ENCODE measurements at places on chromosomes 4 and X. TPM values are rescaled to one million over a fixed set of nuclear protein-coding genes. Genes with fewer than 3 reads are reported as not detected.

GRCh38 chr4:10013722-10014121, 7.6 kb downstream of the SLC2A9 start:
- DNase-seq: no peak

GRCh38 chrX:110251526-110251925, 66.4 kb downstream of the AMMECR1 start:
- DNase-seq: no peak

Gene KIT
- 33.8 TPM for total RNA-seq

Gene PDZD4
- 4.4 TPM for total RNA-seq

- no peak for DNase-seq
These were observed 32.4 kb downstream of the PPARGC1A start for GRCh38 chr4:23857367-23857959.

DNA sequence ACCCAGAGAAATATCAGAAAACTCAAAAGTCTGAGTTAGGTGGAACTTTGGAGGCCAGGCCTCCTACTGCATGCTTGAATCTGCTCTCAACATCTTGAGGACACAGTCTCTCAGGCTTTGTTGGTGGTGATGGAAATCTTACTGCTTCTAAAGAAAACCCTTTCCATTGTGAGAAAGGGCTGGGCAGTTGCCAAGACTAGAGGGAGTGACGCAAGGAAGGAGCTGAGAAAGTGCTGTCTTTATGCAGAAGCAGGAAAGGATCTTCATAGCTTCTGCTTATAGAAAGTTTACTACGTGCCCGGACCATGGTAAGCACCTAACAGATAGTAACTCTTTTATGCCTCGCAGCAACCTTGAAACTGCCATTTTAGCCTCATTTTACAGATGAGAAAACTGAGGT, 2.4 kb upstream of the CRMP1 start:
- no peak for DNase-seq

GRCh38 chr4:142079959-142080358, 443.6 kb downstream of the IL15 start:
- DNase-seq: no peak

DNA sequence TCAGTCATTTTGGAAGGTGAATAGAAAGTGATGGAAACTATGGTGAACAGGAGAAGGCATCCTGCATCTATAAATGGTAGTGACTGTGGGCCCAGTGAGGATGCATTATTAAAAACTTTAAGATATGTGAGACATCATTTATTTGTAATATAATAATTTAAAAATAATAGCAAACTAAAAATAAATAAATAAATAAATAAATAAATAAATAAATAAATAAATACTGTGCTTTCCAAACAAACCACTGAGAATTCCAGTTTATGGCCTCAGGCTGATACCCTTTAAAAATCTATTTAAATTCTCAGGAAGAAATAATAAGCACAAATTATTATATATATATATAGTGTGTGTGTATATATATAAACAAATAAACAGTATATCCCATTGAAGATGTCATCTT, 248.0 kb upstream of the DCAF8L1 start:
- DNase-seq: no peak

GRCh38 chrX:150167482-150168324, 195.4 kb upstream of the MAMLD1 start:
- no peak for DNase-seq

Gene PHEX
- total RNA-seq: 0.68 TPM

- DNase-seq: no peak
These were observed 23.3 kb downstream of the RPGR start for GRCh38 chrX:38304010-38304409.

DNA sequence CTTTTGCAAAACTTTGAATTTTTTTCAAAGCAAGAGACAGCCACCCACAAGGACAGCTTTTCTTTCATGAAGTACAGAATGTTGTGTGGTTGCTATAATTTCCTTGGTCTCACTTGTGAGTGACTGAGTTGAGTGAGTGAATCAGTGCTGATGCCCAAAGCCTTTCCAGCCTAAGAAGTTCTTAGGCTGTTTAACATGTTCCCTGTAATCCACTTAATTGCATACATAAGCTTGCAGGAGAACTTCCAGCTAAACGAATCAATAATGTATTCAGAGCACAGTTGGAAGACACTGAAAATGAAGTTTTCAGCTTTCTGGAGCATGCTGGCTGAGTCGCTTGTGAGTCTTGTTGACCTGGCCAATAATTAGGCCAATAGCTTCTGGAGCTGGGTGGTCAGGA, 42.0 kb upstream of the GK2 start:
- no peak for DNase-seq

Gene EFHC2
- total RNA-seq: 0.28 TPM

Gene GUCY1B1
- total RNA-seq: 32.7 TPM

GRCh38 chr4:3021627-3022026, 52.7 kb downstream of the HTT-AS start:
- no peak for DNase-seq

DNA sequence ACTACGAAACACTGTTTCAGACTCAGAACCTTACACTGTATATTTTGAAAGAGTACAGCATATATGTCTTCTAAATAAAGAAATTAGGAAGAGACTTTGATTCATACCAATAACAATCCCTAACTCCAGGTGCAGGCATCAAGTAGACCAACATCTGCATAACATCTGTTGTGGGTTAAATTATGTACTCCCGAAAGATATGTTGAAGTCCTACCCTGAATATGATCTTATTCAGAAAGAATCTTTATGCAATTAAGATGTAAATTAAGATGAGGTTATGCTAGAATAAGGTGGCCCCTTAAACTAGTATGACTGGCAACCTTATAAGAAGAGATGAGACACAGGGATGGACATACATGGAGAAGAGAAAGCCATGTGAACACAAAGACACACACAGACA, 117.9 kb downstream of the INPP4B start:
- DNase-seq: no peak
